ENCODE measurements at places on chromosomes 12 and 14. TPM values are rescaled to one million over a fixed set of nuclear protein-coding genes. Genes with fewer than 3 reads are reported as not detected.

The FAIM2 gene
- not detected for total RNA-seq

The BEGAIN gene
- 0.48 TPM for total RNA-seq

The COPS7A gene
- 52.0 TPM for total RNA-seq

The ACOT4 gene
- total RNA-seq, result 1.2 TPM

The CCDC196 gene
- total RNA-seq, result not detected

The RNASE7 gene
- 17.1 TPM for total RNA-seq

The PLA2G1B gene
- not detected for total RNA-seq

The MLEC gene
- 90.5 TPM for total RNA-seq

The RIPK3 gene
- total RNA-seq, result 7.9 TPM

The ARHGAP9 gene
- total RNA-seq, result not detected

The CNIH1 gene
- 119 TPM for total RNA-seq

The CLEC1A gene
- not detected for total RNA-seq

The GLIPR1 gene
- total RNA-seq, result 1.1 TPM

The OR4E2 gene
- not detected for total RNA-seq

The LRTM2 gene
- not detected for total RNA-seq

The NYNRIN gene
- total RNA-seq, result 16.3 TPM

The KRT79 gene
- not detected for total RNA-seq

The TTC9 gene
- 0.95 TPM for total RNA-seq

The ST8SIA1 gene
- total RNA-seq, result 0.46 TPM

The SNX6 gene
- 101 TPM for total RNA-seq

The TGM1 gene
- 4.3 TPM for total RNA-seq

The KCNH5 gene
- not detected for total RNA-seq

The PYGL gene
- 238 TPM for total RNA-seq

The SIRT4 gene
- total RNA-seq, result 0.49 TPM

The HHIPL1 gene
- total RNA-seq, result 0.46 TPM

The CCDC197 gene
- total RNA-seq, result not detected

The NFE2 gene
- 0.14 TPM for total RNA-seq

The GRIP1 gene
- total RNA-seq, result 6.8 TPM

The KERA gene
- total RNA-seq, result not detected

The MAP1LC3B2 gene
- total RNA-seq, result 1.1 TPM

The SYT1 gene
- total RNA-seq, result 1.7 TPM

The GUCY2C gene
- not detected for total RNA-seq

The LRRC10 gene
- total RNA-seq, result not detected

The HPD gene
- not detected for total RNA-seq

All from foreskin keratinocyte (primary cell).